Fibroblast of lung (primary cell): ENCODE measurements at places on chromosomes 3 and 15. TPM values are rescaled to one million over a fixed set of nuclear protein-coding genes. Genes with fewer than 3 reads are reported as not detected.
A peak's percentile ranks its signal among the peaks of the same experiment; 100 is the strongest.

DNA sequence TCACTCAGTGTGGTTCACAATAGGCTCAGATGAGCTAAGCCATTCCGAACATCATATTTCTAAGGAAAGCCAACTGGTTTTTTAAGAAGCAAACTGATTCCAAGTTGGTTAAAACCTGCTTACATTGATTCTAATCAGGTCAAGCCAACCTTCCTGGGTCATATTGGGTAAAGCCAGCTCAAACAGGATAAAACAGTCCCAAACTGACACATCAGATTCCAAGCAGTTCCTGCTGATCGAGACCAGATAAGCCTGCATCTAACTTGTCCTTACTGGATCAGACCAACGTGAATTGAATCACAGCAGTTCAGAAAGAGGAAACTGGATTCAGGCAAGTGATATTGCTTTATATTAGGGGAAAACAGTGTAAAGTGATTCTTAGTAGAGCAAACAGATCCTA lies 18.6 kb upstream of the THSD4 start:
- DNase-seq = peak; percentile 60

- DNase-seq = no peak
Measured at GRCh38 chr3:45567730-45568172, 26.8 kb upstream of the LIMD1 start.

DNA sequence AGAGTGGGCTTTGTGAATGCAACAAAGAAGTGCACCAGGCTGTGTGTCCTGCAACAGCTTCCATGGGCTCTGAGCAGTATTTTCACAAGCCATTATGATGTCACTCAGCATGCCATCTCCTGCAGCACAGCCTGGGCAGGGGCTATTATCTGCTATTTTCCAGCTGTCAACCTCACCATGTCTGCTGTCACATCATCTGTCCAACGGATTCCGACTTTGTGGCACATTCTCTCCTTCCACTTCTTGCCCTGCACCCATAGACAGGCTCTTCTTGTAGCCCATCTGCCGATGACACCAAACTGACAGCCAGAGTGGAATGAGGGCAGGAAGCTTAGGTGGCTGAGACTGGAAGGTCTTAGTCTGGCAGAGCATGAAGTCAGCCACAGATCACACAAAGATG lies 691.9 kb downstream of the NTRK3 start:
- DNase-seq = no peak

DNA sequence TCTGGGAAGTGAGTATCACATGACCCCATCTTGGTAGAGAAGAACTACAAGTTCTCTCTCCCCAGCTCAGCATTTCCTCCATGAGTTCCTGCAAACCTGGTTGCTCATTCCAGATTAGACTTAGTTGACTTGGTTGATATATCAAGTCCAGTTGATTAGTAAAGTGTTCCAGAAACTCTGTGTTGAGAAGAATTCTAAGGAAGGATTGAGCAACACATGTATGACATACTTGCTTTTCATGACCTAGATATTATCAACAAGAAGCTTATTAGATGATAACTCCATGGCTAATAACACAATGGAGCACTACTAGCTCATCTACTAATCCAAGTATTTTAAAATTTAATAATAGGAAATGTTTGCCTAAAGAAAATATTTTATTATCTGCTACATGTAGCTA lies 6.4 kb upstream of the EID1 start:
- DNase-seq = no peak

DNA sequence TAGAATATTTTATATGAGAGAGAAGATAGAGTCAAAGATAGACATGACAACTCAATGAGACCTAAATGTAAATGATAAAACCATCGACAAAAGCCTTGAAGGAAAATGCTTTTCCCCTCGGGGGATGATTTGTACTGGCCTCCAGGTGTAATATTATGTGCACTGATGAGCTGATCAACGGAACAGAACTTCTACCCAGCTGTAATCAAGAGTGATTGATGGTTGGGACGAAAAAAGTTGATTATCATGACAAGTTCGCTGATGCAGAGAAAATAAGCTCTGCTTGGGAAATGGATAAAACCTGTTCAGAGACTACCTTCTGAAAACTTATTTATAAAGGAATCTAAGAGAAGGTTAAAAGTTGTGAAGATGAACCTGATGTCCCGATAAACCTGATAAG lies 210.7 kb downstream of the ZNF385D start:
- DNase-seq = no peak

GRCh38 chr3:191430103-191430502 lies 30.9 kb upstream of the PYDC2 start:
- DNase-seq = peak; percentile 1

DNA sequence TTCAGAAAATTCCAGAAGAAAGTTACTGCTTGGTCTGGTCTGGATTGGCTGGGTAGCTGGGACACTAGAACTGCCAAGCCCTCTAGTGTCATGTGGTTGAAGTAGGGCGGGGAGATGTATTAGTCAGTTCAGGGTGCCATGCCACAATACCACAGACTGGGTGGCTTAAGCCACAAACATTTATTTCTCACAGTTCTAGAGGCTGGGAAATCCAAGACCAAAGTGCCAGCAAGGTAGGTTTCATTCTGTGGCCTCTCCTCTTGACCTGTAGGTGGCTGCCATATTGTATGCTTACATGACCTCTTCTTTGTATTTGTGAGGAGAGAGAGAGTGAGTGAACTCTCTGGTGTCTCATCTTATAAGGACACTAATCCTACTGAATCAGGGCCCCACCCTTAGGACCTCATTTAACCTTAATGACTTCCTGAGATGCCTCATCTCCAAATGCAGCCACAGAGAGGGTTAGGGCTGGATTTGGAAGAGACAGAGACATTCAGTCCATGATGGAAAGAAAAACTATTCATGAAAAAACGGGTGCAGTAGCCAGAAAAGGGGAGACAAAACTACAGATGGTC lies 18.1 kb upstream of the ZSCAN2 start:
- peak; percentile 20 for DNase-seq

RPSA gene
- 1,607 and 2,136 TPM in 2 replicates for total RNA-seq

TMEM87A gene
- 54.2 and 61.8 TPM in 2 replicates for total RNA-seq

DNA sequence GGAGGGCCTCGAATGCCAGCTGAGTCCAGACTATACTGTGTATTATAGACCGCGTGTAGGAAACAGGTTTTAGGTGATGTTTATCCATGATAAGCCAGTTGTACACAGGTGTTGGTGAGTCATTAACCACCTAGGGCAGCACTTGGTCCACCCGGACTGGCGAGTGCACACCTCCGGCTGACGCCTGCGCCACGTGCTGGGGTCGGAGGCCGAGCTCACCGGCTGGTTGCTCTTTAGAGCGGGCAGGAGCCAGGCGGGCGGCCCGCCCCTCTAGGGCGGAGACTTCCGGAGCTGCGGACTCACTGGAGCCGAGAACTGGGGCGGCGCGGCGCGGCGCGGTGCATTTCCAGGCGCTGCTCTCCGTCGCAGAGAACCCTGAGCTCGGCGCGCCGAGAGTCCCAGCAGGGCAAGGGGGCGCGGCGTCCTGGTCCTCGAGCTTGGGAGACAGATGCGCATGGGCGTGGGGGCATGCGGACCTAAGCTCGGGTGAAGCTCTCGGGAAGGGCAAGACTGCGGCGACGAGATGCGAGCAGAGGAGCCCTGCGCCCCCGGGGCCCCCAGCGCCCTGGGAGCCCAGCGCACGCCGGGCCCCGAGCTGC lies at the start of gene ESYT3:
Gene ESYT3, plus strand, starts transcription at position 341 of the 599 bp plus-strand sequence. Its CDS starts 183 bp downstream, at position 524.
- DNase-seq = peak; percentile 26

DNA sequence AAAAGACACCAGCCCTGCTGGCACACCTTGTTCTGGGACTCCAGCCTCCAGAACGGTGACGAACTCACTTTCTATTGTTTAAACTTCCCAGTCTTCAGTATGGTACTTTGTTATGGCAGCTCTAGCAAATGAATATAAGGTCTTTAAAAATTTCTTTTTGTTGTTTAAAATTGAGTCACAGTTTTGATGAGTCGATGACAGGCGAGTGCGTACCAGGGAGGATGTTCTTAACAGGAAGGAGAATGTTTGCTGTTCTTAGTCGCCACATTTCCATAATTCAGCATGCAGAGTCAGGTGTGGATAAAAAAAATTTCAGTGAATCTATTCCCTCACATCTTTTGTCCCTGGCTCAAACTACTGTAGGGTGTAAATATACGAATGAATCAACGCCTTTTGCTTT lies 12.4 kb downstream of the DNASE1L3 start:
- no peak for DNase-seq

DNA sequence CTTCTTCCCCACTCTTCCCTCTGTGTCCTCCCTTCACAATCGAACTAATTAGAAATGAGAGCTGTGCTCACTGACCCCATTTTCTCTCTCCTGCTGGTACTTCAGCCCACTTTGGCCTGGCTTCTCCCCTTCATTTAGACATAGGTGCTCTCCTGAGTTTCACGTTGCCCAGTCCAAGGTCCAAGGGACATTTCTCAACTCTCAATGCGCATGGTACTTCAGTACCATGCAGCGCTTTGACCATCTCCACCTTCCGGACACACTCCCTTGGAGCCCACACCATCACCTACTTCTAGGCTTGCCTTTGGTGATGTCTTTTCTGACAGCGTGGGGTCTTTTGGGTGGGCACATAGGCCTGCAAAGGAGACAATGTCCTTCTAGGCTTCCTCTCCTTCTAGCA lies 99.7 kb downstream of the ABHD5 start:
- DNase-seq = no peak

GRCh38 chr3:138359919-138360868 lies 11.8 kb downstream of the MRAS start:
- no peak for DNase-seq

GRCh38 chr15:51080286-51080685 lies 14.4 kb downstream of the TNFAIP8L3 start:
- DNase-seq = no peak
